CD4-positive, CD25-positive, alpha-beta regulatory T cell (primary cell): ENCODE measurements at places on chromosomes 13 and 19. TPM values are rescaled to one million over a fixed set of nuclear protein-coding genes. Genes with fewer than 3 reads are reported as not detected.

- no peak overlapping the region for H3K4me3 ChIP-seq
- no peaks in the 10 kb centered on the region for H3K36me3 ChIP-seq
- no peak overlapping the region for H3K27ac ChIP-seq
- H3K27me3 ChIP-seq: no peaks in the 10 kb centered on the region
- no peak for DNase-seq
These were observed 329.6 kb downstream of the COG6 start for GRCh38 chr13:39985071-39985470.

The RXFP2 gene
- total RNA-seq: not detected

DNA sequence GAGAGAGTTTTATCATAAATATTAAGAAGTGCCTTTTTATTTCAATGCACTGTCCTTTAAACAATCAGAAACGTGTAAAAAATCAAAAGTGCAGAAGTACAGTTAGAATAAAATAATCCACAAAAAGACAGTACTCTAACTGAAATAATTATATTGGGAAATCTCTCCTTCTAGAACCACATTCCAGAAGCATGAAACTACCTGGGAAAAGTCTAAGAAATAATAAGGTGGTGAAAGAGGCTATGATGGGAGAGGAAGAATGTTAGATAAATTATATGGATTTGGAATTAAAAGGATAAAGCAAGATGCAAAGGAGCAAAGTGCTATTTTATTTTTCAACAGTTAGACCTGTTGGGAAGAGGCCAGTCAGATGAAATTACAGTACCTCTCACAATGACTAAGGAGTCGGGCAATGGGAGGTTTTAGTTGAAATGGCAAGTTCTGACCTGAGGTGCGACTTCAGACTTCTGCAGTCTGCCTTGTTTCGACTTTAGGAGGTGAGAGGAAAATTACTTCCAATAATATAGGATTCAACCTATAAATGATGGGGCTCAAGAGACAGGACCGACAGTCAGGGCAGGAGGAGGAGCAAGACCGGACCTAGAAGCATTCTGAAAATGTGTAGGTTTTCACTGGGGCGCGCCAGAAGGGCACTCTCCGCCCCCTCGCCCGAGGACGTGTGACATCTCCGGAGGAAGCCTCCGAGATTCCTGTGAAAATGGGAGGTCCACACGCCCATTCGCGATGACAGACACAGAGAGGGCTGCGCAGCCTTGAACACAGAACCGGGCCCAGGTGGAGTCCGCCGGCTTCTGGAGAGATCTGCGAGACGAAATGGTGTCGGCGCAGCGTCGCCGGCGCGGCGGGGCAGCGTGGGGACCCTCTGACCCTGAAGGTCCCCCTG lies 717 bp downstream of the SPRYD7 start:
- H3K4me3 ChIP-seq: peak overlapping the region; percentile 62
- no peaks in the 10 kb centered on the region for H3K27me3 ChIP-seq
- H3K27ac ChIP-seq: peak overlapping the region; percentile 41
- H3K36me3 ChIP-seq: no peaks in the 10 kb centered on the region

DNA sequence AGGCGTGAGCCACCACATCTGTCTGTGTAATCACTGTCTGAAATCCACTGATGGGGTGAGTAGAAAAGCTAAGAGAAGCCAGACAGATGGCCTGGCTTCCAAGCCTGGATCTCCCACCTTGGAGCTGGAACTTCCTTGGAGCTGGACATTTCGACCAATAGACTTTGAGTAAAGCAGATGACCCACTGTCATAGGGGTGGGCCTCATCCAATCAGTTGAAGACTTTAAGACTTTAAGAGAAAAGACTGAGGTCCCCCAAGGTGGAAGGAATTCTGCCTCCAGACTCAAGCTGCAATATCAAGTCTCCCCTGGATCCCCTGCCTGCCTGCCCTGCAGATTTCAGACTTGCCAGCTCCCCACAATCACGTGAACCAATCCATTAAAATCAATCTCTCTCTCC lies 20.7 kb downstream of the VSTM1 start:
- no peak for DNase-seq
- no peak overlapping the region for H3K4me3 ChIP-seq
- H3K27ac ChIP-seq: no peak overlapping the region
- no peaks in the 10 kb centered on the region for H3K27me3 ChIP-seq
- H3K36me3 ChIP-seq: no peaks in the 10 kb centered on the region
- no peaks in the 10 kb centered on the region for H3K4me1 ChIP-seq

- no peak overlapping the region for H3K4me3 ChIP-seq
- no peaks in the 10 kb centered on the region for H3K27me3 ChIP-seq
These were observed 665.6 kb downstream of the FGF9 start for GRCh38 chr13:22336460-22336859.

- DNase-seq: no peak
- no peak overlapping the region for H3K27ac ChIP-seq
- no peak overlapping the region for H3K4me3 ChIP-seq
- peaks cover 33% of the 10 kb centered on the region for H3K36me3 ChIP-seq
These were observed 3.4 kb downstream of the EIF3G start for GRCh38 chr19:10116085-10116865.

- no peaks in the 10 kb centered on the region for H3K27me3 ChIP-seq
- no peak overlapping the region for H3K27ac ChIP-seq
- H3K4me1 ChIP-seq: no peaks in the 10 kb centered on the region
- H3K36me3 ChIP-seq: peaks cover 79% of the 10 kb centered on the region
- DNase-seq: no peak
These were observed 85.8 kb downstream of the ZC3H13 start for GRCh38 chr13:45966715-45967114.

The PSG2 gene
- total RNA-seq: 0.27 TPM

DNA sequence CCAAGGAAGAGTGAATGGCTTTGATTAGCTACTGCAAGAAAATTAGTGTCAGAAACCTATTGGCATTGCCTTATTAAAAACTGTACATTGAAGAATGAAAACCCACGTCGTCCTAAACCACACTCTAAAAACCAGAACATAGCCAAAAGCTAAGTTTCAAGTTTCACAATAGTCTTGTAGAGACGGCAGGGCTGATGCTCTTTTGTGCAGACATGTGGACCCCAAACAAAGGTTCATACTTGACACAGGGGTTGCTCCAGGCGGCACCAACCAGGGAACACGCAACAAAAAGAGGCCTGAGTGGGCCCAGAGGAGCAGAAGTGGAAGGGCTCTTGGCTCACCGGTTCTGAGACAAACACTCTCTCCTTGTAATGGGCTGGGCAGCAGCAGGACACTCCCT lies 28.6 kb upstream of the MIR17HG start:
- no peak overlapping the region for H3K27ac ChIP-seq
- H3K4me1 ChIP-seq: no peaks in the 10 kb centered on the region
- DNase-seq: no peak

The CEACAM1 gene
- 7.0 TPM for total RNA-seq

The ADGRL1 gene
- 8.2 TPM for total RNA-seq

The PLIN4 gene
- total RNA-seq: not detected

DNA sequence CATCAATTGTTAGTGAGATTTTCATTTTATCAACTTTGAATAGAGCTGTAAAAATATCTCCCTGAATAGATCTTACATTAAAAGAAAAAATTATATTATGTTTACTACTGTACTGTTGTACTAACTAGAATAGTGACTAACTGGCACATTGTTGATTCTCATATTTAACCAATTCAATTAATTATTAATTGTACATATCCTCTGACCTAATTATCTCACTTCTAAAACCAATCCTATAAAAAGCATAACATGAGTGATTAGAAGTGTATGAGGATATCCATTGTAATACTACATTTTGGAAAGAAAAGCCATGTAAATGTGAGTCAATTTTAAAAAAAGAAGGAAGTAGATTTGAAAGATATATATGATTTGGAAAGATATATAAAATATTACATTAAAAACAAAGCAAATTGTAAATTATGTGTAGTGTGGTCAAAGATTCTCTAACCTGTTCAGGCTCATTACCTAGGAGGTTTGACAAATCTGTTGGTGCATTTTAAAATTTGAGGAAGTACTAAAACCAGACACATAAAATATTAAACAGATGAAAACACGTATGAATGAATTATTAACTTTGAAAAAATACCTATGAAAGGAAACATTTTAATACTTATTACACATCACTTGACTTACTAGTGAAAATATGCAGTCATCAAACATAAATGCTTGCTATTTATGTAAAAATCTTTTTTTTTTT lies 829.8 kb upstream of the SLC10A2 start:
- no peak overlapping the region for H3K27ac ChIP-seq
- H3K4me1 ChIP-seq: no peaks in the 10 kb centered on the region
- H3K4me3 ChIP-seq: no peak overlapping the region
- H3K27me3 ChIP-seq: no peaks in the 10 kb centered on the region
- DNase-seq: no peak

The ZSWIM9 gene
- 5.0 TPM for total RNA-seq

The F7 gene
- total RNA-seq: not detected

GRCh38 chr13:72221276-72221962 lies 354.4 kb upstream of the DACH1 start:
- H3K36me3 ChIP-seq: no peaks in the 10 kb centered on the region
- H3K27me3 ChIP-seq: no peaks in the 10 kb centered on the region
- no peak for DNase-seq
